CD4-positive, alpha-beta T cell treated with Interleukin-6 for 4 hours (primary cell): ENCODE measurements at places on chromosomes 6 and 20.
A peak's percentile ranks its signal among the peaks of the same experiment; 100 is the strongest.

GRCh38 chr6:36959555-36960250, 5.2 kb downstream of the PI16 start:
- DNase-seq, result no peak

DNA sequence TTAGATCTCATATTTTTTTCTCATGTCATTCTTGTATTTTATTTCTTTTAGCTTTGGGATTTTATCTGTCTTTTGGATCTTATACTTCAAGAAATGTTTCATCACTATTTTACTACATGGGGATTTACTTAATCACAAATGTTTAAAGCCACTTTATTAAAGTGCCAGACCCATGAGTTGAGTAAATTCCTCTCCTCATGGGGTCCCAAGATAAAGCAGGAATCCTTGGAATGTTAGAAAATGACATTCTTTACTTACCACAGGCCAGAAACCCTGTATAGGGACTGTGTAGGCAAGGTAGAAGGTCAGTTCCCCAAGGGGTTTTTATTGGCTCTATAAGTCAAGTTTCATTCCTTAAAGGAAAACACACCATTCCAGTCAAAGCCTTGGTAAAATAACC, 28.4 kb upstream of the OR2J2 start:
- no peak for DNase-seq

- DNase-seq, result no peak
Observed at GRCh38 chr6:112231594-112232060, 22.7 kb downstream of the LAMA4 start.

GRCh38 chr6:14547284-14547998, 429.9 kb downstream of the CD83 start:
- DNase-seq, result no peak

- DNase-seq, result no peak
Observed at GRCh38 chr6:24207413-24207812, 81.4 kb downstream of the NRSN1 start.

GRCh38 chr6:30044630-30045029, 16.4 kb upstream of the POLR1H start:
- DNase-seq, result no peak

DNA sequence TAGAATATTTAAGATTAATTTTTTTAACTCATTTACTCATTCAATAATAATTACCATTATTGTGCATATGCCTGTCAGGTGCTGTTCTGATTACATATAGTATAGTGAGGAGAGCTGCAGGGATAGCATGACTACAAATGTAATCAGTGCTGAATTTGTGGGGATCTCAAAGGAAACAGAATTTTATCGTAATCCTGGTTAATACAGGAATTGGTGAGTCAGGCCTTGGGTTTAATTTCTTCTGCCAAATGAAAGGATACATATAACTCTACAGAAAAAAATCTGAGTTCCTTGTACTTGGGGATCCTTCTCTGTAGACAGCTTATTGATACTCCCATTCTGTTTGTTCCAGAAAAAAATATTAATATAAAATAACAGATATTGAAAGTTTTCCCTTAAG, 297.2 kb downstream of the GJA1 start:
- no peak for DNase-seq

DNA sequence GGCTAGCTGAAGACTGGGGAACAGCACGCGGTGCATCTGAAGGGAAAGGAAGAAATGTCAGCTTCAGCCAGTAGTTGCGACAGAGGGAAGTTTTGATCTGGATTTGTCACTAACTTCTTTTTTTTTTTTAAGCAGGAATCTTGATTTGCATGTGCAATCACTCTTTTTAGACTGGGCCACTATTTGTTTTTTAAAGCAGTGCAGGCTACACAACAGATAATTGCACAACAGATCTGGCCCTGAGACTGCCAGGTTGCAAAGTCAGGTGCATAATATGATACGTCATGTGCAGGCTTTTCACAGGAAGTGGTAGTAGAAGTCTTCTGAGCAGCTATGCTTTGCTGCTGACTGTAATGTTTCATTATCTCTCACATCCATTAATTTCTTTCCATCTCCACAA, 13.5 kb downstream of the PFDN4 start:
- no peak for DNase-seq

DNA sequence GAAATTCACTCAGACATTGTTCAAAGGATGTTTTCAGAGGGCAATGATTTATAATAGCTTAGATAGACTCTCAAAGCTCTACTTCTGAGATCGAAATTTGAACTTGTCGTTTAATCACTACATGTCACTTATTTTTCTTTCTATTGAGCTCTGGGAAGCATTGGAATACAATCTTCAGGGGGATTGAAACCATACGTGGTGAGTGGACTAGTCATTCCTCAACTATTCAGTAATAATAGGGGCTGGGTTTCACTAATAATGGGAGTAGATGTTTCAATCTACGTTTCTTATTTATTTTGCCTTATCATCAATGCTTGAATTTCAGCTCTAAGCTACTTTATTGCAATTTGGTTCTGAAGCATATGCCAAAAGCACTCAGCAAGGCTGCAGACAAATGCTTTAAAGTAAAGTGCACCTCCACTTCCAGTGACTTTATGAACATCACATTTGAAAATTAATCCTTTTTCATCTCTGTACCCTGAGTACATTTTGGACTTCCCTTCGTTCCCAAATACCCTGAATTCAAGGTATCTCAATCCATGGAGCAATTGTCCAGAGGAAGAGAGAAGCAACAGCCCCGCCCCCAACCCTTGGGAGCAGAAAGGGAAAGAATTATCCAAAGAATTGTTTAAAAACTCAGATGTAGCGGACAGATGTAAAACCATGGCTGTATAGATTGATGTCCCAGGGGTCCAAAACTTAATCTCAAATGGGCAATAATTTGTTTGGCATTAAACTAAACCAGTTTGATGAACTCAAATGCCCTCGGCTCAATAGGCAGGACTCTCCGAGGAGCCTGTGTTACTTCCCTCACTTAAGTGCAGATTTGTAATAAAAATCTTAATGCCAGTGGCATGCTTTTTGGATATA, 68.1 kb downstream of the HFE start:
- peak; percentile 17 for DNase-seq

GRCh38 chr6:29743025-29743424, 19.8 kb downstream of the HLA-F start:
- no peak for DNase-seq

GRCh38 chr6:147949981-147950622, 392.5 kb upstream of the SASH1 start:
- DNase-seq, result no peak

DNA sequence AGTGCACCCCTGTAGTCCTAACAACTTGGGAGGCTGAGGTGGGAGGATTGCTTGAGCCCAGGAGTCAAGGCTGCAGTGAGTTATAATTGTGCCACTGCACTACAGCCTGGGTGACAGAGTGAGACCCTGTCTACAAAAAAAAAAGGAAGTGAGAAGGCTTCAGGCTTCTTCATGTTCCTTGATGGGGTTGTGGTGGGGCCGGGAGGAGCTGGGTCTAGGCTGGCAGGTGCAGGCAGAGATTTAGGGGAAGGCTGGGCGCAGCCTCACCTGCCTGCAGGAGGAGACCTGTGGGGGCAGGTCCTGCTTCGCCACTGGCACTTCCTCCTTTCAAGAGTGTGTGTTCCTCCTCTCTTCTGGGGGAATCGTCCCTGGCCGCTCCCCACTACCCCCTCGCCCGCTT, 63.9 kb downstream of the CHMP4B start:
- no peak for DNase-seq

- DNase-seq, result no peak
Observed at GRCh38 chr6:77425671-77426070, 37.6 kb downstream of the HTR1B start.

- no peak for DNase-seq
Observed at GRCh38 chr6:144094731-144095133, 641 bp downstream of the SF3B5 start.

DNA sequence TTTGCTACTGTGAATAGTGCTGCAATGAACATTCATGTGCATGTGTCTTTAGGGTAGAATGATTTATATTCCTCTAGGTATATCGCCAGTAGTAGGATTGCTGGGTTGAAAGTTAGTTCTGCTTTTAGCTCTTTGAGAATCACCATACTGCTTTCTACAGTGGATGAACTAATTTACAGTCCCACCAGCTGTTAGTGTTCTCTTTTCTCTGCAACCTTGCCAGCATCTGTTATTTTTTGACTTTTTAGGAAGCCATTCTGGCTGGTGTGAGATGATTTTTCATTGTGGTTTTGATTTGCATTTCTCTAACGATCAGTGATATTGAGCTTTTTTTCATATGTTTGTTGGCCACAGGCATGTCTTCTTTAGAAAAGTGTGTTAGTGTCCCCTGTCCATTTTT, 40.0 kb downstream of the PLG start:
- DNase-seq, result no peak

GRCh38 chr6:34900321-34901031, 11.4 kb downstream of the ANKS1A start:
- DNase-seq, result no peak

DNA sequence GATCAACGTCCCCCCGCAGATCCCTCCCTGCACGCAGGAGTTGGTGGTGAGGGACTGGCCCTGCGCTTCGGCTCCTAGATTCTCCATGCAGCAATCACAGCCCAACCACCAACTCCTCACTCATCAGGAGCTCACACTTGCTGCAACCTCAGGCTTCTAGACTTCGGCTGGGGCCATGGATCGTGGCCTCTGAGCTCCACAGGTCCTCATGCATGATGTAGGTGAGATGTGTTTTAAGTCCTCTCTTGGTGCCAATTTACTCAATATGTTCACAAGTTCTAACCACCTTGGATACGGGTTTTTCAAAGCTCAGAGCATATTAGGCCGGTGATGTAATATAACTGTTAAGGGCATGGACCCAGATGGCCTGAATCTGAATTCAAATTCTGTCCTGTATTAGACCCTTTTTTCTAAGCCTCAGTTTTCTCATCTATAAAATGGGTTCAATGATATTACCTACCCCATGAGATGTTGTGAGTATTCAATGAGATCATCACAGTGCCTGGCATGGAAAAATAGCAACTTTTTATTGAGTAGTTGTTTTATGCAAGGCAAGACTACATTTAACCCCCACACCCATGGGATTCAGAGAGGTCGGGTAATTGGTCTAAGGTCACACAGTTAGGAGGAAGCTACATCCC, 31.0 kb downstream of the SUN5 start:
- DNase-seq, result no peak

DNA sequence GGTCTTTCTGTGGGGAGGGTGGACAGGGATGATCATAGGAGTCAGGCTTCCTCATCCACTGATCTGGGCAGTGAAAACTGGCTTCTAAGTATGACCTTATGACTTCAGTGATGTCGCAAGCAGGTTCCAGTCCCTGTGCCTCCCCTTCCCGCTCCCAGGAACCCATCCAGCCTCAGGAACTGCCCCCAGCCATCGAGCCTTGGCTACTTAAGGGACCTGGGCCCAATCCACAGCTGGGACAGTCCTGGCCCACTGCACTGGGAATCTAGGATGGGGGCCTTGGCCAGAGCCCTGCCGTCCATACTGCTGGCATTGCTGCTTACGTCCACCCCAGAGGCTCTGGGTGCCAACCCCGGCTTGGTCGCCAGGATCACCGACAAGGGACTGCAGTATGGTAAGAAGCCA, at the start of gene LBP:
Gene LBP (plus strand): TSS at position 236 of the 405 bp plus-strand sequence. CDS start 35 bp downstream, at position 271.
- DNase-seq, result no peak

DNA sequence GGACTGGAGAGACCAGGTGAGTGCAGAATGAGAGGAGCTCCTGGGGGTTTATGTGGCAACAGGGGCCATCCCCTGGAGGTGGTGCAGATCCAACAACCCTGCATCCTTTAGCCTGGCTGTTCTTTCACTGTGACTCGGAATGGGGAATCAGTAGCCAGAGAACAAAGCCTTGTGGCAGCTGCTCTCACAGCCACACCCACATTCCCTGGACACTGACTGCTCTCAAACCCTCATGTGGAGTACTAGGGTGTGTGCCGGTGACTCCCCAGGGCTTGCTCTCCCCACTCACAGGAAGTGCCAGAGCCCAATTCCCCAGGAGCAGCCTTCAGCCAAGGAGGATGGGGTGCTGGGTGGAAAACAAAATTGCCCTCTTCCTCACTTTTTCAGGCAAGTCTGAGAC, 30.2 kb upstream of the GGTLC1 start:
- DNase-seq, result no peak

DNA sequence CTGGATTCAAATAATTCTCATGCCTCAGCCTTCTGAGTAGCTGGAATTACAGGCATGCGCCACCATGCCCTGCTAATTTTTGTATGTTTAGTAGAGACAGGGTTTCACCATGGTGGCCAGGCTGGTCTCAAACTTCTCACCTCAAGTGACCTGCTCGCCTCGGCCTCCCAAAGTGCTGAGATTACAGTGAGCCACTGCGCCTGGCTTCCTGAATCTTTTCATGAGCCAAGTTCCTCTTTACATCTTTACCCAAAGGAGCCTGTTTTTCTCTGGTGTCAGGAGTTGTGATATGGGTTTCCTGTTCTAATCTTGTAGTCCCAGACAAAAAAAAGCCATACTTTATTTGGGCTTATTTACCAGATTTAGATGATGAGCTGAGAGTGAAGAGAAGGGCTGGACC, 34.4 kb downstream of the PCNA start:
- no peak for DNase-seq

DNA sequence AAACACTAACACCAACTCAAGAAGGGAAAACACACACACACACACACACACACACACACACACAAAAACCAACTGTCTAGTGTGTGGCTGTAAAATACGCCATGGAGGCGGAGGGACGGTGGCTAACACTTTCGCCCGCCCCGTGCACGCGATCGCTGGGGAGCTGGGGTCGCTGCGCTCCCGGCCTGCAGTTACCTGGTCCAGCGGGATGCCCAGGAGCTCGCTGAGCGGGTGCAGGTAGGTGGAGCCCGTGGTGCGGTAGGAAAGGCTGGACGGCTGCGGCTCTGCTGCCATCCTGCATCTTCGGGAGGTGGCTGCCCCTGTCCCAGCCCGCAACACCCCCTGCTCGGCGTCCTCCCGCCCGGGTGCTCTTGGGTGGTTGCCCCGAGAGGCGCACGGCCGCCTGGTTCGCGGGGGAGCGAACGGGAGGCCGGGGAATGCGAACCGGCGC, 303 bp downstream of the MBOAT1 start:
- peak; percentile 39 for DNase-seq

- no peak for DNase-seq
Observed at GRCh38 chr6:135647521-135647920, 150.0 kb upstream of the AHI1 start.

GRCh38 chr6:1908784-1909183, 299.1 kb downstream of the FOXC1 start:
- DNase-seq, result no peak

DNA sequence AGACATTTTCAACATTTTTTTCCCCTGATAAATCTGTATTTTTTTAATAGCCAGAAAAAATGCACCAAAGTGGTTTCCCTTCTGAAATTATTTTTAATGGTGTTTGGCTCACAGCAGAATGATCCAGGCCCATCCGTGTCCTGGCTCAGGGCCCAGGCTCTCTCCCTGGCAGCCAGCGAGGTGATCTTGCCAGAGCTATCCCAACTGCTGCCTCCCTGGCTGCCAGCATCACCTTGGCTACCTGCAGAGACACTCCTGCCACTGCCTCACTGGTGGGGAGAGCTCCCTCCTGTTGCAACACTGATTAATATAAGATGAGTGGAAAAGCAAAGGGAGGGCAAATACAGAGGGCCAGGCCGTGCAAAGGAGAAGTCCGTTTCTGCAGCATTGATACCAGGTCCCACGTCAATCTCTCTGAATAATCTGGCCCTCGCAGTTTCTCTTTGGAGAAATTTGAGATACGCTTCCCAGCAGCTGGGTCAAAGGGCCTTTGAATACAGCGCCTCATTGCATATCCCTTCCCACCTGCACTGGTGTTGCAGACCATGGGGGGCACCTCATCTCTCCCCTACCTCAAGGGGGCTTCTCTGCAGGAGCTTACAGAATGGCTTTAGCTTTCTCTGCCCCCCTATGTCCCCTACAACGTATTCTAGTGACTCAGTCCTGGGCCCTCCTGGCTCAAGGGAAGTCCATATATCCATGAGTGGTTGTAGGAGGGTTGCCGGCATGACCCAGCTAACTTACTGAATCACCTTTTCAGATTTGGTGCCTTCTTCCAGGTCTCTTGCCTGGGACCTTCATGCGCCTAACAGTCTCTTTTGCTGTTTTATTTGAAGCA, 12.8 kb upstream of the DSTN start:
- no peak for DNase-seq
